ENCODE measurements at places on chromosomes 5 and 9.
A peak's percentile ranks its signal among the peaks of the same experiment; 100 is the strongest.

DNA sequence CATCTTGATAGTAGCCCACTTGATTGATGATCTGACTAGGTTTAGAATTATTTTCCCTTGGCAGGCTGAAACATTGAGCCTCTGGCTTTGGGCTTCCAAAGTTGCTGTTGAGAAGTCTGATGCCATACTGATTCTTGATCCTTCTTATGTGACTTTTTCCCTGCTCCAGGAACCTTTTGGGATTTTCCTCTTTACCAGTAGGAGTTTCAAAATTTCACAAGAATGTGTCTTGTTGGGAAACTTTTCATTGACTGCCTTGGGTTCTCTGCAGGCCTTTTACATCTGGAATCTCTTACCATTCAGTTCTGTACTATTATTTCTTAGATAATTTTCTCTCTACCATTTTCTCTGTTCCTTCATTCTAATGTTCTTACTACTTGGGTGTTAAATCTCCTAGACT, 20.0 kb downstream of the STC2 start:
- DNase-seq: no peak

GRCh38 chr5:126961702-126962101, 68.7 kb downstream of the MARCHF3 start:
- peak; percentile 49 for DNase-seq

DNA sequence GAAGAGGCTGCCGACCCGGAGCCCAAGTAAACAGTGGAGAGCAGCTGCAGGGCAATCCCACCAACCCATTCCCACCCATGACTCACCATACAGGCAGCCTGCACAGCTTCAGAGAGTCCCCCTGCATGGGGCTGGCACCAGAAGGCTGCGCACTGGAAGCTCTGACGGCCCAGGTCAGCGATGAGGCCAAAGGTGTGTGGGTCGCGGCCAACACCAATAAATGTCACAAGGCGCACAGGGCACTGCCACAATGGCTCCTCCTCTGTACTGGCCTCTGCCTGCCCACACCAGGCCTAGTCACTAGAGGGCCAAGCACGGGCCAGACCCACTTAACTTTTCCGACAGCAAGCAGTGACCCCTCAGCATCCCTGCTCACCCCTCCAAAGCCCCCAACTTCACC, 3.0 kb upstream of the SRA1 start:
- no peak for DNase-seq

DNA sequence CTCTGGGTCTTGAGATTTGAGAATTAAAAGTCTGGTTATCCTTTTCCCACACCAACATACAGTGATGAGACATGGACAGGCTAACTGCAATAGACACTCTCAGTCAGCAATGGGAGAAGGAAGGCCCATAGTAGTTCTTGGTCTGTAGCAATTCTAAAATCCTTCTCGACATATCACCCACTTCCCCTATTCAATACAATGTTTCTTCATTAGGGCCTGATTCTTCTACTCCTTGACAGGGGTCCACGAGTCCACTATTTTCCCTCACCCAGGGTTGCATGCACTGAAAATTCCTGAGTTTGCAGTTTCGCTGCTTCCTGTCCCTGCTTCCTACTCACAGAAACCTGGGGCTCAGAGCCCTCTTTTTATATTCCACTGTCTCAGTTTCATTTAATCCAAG, 402.8 kb downstream of the MAT2B start:
- no peak for DNase-seq

DNA sequence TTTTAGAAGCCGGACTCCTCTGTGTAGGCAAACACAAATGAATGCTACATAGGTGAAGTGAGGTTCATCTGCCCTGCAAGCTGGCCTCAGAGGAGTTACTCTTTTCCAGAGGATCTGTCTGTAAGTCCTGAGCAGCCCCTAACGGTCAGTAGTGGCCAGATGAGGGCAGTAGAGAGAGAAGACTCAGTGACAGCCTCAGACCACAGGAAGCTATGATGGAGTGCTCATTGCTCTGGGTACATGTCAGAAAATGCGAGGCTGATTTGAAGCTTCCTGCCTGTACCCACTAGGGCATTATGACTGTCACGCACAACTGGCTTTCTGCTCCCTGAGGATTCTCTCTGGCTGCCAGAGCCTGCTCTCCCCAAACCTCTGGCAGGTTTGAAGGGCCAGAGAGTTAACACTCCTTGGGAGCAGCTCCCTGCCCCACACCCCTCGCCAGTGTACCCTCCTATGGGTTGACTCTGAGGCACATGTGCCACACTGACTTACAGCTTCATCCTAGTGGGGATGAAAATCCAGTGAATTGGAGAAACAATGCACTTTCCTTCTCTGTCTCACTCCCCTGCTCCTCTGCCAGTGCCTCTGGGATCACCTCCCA, 141.5 kb downstream of the GABRG2 start:
- peak; percentile 64 for DNase-seq

- DNase-seq: peak; percentile 26
These were observed 34.3 kb upstream of the FSD1L start for GRCh38 chr9:105413525-105413924.

DNA sequence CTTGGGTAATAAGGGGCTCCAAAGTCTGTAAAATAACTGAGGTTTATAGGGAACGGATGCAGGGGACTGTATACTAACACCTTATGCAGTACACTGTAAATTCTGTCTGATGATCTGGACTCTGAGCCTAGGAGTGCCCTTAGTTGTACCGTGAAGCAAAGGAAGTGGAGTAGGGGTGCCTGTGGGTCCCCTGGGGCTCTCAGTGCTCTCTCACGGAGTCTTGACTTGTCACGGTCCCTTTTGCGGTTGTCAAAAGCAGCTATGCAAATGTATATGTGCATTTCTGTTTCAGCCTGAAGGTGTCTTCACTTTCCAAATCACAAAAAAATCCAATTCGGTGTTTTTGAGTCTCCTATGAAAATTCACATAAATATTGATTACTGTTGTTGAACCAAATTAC, 17.8 kb downstream of the DMRT1 start:
- no peak for DNase-seq

GRCh38 chr9:124496075-124496449, 11.1 kb downstream of the NR5A1 start:
- no peak for DNase-seq

- no peak for DNase-seq
These were observed 908.7 kb upstream of the CDH9 start for GRCh38 chr5:27947088-27947487.

DNA sequence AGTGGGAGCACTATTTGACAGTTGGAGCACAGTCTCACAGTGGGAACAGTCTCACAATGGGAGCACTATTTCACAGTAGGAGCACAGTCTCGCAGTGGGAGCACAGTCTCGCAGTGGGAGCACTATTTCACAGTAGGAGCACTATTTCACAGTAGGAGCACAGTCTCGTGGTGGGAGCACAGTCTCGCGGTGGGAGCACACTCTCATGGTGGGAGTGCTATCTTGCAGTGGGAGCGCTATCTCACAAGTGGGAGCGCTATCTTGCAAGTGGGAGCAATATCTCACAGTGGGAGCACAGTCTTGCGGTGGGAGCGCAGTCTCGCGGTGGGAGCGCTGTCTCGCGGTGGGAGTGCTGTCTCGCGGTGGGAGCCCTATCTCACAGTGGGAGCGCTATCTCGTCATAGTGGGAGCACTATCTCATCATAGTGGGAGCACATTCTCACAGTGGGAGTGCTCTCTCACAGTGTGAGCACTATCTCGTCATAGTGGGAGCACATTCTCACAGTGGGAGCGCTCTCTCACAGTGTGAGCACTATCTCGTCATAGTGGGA, 56.1 kb downstream of the MED10 start:
- no peak for DNase-seq

GRCh38 chr5:34869256-34869655, 30.3 kb downstream of the TTC23L start:
- DNase-seq: no peak

GRCh38 chr5:171712616-171713015, 73.0 kb upstream of the SMIM23 start:
- no peak for DNase-seq

DNA sequence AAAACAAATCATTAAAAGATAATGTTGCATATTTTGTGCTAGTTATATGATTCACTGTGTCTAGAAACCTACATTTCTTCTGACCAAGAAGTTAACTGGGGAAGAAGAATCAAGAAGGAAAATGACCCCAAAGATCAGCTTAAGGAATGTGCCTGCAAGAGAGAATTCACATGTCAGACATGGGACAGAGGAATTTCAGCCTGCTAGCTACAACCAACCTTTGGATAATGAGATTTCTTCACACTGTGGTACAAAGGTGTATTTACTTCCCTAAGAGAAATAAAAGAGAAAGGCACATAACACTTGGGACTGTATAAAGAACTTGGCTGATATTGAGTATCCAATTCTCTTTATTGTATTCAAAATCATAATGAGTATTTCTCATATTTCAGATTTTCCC, 39.6 kb upstream of the ELL2 start:
- DNase-seq: no peak

DNA sequence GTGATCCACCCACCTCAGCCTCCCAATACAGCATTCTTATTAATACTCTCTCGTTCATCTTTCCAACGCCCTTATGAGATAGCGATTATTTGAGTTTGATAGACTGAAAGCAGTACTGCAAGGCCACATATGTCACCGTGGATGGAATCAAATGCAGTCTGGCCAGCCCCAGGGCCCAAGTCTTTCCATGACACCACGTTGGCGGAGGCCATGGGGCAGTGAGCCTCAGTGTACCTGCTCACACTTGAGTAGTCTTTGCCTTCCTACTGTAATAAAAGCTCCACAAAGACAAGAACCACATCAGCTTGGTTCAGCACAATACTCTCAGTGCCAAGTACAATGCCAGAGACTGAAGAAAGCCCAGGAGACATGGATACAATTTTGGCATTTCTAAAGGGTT, 88.5 kb downstream of the TTLL11 start:
- DNase-seq: no peak

- DNase-seq: no peak
These were observed 205.6 kb upstream of the CLINT1 start for GRCh38 chr5:158064334-158065123.

- no peak for DNase-seq
These were observed 588.8 kb downstream of the BNC2 start for GRCh38 chr9:16281707-16282106.

GRCh38 chr5:143114481-143114880, 289.0 kb downstream of the NR3C1 start:
- DNase-seq: no peak

DNA sequence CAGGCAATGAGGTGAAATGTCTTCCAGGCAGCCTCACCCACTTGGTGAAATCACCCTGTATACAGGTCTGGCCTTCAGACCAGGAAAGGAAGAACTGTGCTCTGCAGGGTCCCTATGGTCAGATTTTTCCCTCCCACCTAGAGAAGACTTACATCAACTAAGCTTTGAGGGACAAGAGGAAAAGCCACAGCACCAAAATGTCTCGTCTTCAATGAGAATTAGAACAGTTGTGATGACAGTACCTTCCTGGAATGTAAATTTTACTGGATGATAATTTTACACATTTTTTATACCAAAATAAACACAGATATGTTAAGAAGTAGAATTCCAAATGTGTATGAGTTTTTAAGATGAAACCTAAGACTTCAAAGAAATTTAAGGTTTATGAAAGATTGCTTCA, 283.9 kb downstream of the SPOCK1 start:
- DNase-seq: no peak

DNA sequence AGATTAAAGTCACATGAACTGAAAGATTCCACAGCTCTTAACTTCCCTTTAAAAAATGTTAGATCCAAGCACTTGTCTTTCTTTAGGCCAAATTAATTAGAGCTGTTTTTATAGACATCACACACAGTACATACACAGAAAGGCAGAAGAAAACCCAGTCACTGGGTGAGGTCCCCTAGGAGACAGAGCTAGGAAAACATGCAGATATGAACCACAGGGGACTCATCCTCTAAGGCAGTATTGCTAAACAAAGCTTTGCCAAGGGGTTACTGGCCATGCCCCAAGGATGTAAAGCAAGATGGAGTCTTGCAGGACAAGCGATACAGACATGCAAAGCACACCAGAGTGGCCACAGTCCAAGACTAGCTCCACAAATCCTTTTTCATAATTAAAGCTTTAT, 227.0 kb downstream of the SEMA6A start:
- no peak for DNase-seq

- DNase-seq: no peak
These were observed 52.4 kb upstream of the TRIO start for GRCh38 chr5:14090755-14091154.

GRCh38 chr5:10021248-10021647, 228.4 kb downstream of the ATPSCKMT start:
- no peak for DNase-seq

DNA sequence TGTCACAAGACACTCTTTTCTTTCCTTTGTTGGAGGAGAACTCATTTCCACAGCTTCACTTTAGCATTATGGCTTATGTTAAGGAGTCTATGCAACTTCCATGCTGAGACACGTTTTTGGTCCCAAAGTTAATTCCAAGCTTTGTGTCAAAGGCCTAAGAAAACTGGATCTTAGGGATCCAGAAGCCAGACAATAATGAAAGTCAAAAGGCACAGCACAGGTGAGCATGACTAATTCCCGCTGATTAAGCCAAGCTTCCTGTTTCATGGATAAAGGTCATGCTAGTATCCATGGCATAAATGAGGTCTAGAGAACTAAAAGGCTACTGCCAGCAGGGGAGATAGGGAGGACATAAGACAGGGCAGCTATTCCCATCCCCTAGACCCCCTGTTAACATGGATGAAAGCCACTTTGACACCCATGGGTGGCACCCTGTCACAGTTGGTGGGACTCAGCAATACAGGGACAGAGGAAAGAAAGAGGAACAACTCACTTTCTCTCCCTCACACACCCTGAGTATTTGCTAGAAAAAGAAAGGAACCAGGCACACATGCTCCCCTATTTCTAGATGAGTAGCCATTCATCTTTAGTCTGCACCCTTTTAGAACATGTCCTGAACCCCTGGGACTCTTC, 438.1 kb upstream of the CDH9 start:
- no peak for DNase-seq

- DNase-seq: no peak
These were observed 2.5 kb upstream of the MAPK9 start for GRCh38 chr5:180294411-180294810.

DNA sequence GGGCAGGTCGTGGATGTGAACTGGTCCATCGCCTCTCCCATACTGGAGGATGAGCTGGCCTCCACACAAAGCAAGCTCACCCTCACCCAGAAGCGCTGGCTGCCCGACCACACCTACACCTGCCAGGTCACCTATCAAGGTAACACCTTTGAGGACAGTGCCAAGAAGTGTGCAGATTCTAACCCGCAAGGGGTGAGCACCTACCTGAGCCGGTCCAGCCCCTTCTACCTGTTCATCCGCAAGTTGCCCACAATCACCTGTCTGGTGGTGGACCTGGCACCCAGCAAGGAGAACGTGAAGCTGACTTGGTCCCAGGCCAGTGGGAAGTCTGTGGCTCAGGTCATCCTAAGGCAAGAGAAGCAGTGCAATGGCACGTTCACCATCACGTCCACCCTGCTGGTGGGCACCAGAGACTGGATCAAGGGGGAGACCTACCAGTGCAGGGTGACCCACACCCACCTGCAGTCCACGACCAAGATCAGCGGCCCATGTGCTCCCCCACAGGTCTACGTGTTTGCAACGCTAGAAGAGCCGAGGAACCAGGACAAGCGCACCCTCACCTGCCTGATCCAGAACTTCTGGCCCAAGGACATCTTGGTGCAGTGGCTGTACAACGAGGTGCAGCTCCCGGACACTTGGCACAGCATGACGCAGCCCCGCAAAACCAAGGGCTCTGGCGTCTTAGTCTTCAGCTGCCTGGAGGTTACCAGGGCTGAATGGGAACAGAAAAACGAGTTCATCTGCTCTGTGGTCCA, 71.3 kb downstream of the INSL6 start:
- no peak for DNase-seq

GRCh38 chr5:35338157-35338453, 107.8 kb upstream of the PRLR start:
- DNase-seq: no peak

- DNase-seq: no peak
These were observed 198.0 kb downstream of the MED10 start for GRCh38 chr5:6180231-6180872.
